Activated CD8-positive, alpha-beta memory T cell treated with anti-CD3 and anti-CD28 coated beads, Interleukin-2, amount 50 U/mL, for 48 hours (primary cell): ENCODE measurements at places on chromosomes 11 and 22.
A peak's percentile ranks its signal among the peaks of the same experiment; 100 is the strongest.

DNA sequence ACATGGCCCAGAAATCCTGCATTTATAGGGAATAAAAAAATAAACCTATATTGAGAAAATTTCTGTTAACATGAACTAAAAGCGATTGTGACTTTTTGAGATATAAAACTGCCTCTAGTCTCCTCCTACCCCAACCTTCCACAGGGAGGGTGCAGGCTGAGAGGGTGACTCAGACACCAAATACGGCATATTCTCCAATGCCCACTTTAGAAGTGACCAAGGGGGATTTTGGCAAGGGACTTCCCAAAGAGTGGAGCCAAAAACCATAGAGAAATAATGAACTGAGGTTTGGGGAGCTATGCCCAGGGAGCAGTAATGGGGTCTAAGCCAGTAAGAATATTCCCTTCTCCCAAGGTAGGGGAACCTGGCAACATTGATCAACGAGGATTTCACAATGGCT lies 124.9 kb upstream of the ZC3H12C start:
- no peak for DNase-seq

DNA sequence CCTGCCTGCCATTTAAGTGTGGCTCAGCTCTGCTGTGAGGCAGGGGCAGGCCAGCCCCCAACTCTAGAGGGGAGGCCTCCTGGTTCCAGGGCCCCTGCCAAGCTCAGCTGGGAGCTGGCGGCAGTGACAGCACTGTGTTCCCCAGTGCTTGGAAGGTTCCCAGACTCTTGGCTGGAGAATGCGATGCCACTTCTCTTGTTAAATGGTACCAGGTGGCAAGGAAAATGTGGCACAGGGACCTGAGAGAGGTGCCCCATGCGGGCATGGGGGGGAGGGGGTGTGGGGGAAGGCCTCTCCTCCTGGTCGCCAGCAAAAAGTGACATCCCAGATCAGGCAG lies 8.4 kb upstream of the TNFRSF13C start:
- DNase-seq: no peak

- no peak for DNase-seq
These were observed 78.8 kb downstream of the LINC01488 start for GRCh38 chr11:69560141-69560790.

DNA sequence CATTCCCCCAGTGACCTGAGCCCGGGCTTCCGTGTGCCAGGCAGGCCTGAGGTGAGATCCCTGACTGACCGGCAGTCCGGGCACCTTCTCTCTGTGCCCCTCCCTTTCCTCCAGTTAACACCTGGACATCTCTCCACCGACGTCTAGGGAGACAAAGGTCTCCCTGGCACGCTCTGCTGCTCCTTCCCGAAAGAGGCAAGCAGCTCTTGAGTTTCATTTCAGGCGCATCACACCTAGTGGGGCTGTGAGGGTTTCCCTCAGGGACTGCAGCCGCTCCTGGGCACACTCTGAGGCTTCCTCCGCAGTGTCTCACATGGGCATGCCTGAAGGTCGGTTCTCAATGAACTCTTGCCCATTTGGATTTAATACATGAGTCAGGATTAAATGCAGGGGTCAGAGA lies 322.7 kb downstream of the CTTN start:
- DNase-seq: no peak

- no peak for DNase-seq
These were observed 43.1 kb downstream of the LRP5 start for GRCh38 chr11:68355471-68355870.

- DNase-seq: no peak
These were observed 214.4 kb downstream of the ETS1 start for GRCh38 chr11:128372977-128373376.

- DNase-seq: no peak
These were observed 75.4 kb upstream of the SYT13 start for GRCh38 chr11:45361551-45361950.

- no peak for DNase-seq
These were observed 153.8 kb upstream of the E2F8 start for GRCh38 chr11:19394525-19395016.

GRCh38 chr11:86069408-86070101 lies 671 bp upstream of the PICALM start:
- no peak for DNase-seq

- peak; percentile 34 for DNase-seq
These were observed 458.5 kb downstream of the BRD1 start for GRCh38 chr22:49368976-49369725.

DNA sequence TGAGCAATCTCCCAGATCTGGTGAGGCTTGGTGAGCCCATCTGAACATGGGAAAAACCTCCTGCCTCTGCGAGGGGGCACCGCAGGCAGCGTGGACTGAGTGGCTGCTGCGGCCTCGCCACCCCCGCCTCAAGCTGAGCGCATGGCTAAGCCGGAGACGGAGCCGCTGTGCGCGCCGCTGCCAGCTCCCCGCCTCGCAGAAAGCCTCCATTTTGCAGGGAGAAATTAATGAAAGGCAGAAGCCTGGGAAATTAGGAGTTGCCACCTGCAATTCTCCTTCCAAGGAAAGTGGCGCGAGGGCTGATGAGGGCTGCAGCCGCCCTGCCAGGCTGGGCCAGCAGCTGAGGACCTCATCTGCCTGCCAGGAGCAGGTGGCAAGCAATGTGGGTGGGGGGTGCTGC lies 35.6 kb upstream of the TCF20 start:
- no peak for DNase-seq

DNA sequence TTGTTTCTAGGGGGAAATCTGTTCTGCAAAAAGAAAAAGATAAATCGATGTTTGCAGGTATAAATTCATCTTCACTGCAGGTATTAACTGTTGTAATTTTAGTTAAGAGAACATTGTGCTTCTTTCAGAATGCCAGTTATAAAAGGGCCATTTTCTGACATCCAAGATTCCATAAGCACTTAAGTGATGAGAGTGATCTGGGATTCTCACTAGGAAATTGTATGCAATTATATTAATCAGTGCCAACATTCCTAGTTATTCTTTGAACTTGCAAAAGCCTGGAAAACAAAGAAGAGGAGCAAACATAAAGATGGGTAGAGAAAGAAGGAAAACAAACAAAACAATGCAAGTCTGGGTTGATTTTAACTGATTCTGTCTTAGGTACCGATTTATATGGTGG lies 5.4 kb downstream of the DDI1 start:
- DNase-seq: no peak

DNA sequence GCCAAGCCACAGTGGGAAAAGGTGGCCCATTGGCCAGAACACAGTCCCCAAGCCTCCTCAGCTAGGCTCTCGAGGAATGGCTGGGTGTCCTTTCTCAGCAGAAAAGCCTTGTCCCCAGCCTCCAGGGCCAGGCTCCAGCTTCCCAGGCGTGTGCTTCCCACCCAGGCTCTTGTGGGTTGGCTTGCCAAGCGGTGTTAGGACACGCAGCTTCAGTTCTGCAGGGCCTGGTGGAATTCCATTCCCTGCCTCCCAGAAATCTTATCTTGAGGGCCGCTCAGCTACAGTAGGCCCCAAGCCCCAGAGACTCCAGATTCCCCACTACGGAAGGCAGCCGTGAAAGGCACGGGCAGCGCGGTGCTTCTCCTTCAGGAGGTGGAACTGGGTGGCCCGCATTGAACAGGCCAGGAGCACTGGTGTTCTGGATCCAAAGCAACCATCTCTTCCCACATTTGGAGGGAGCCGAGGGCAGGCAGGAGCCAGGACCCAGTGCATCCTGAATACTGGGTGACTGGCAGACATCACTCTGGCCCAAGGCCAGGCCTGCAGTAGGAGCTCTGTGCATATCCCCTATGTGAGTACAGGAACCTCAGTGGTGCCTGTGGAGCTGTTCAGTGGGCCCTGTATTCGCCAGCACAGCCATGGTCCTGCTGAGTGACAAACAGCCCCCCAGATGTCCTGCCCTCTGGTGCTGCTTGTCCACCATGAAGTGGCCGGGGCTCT lies 16.7 kb upstream of the KCNQ1OT1 start:
- no peak for DNase-seq

GRCh38 chr22:22745225-22746060 lies 101.0 kb downstream of the GGTLC2 start:
- peak; percentile 70 for DNase-seq

DNA sequence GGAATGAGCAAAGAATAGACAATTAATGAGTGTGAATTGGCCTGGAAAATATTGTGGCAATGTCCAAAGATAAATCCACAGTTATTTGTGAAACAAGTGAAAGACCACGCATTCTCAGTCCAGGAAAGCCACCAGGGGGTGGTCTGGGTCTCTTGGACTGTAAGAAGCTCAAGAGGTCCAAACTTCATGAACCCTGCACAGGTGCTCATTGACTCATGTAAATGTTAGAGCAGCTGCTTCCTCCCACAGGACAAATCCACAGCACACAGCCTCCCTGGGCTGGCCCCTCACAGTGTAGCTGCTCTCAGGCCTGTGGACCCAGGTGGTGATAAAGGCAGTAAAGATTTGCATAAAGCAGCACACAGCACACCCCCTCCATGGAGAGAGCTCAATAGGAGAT lies 114.0 kb downstream of the ZNF280B start:
- DNase-seq: no peak

- DNase-seq: no peak
These were observed 2.8 kb downstream of the RIC8A start for GRCh38 chr11:210122-210802.

DNA sequence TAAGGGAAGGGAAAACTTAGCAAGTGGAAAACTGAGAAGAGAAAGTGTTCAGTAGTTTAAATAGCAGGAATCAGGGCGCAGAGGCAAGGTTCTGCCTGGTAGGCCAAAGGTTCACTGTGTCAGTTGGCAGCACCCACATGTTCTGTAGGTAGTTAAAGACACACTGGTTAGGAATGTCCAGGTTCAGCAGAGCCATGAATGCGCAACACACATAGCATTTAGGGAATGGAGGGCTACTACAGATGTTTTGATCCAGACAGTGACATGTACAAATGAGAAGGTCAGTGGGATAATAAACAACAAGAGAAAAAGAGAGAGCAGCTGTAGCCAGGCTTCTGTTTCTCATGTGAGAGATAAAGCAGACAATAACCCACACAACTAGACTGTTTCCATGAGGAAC lies 56.2 kb upstream of the ARHGAP42 start:
- no peak for DNase-seq

DNA sequence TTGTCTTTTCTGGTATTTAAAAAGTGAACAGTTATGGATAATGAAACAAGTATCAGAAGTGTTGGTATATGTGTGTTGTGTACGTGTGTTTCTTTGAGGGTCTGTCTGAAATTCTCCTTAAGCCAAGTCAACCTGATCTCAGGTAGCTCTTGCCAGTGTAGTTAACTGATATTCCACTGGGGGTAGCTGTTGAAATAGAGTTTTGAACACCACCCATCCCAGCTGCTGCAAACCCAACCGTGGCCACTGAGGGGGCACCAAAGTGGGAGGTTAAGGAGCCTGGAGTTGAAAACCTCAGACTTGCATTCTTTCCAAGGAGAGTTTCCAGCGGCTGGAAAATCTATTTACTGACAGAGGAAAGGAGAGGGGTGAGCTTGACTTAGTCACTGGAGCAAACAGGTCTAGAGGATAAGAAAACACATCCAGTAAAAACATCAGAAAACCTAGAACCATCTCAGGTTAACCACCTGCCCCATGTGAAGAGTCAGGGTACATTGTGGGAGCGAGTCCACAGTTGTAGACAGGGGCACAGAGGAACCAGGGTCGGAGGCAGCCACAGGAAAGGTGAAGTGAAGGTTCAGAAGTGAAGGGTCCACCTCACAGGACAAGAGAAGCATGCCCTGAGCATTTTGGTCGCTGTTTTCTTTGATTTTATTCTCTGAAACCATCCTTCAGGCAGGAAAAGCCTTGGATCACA lies 8.8 kb upstream of the CUL5 start:
- DNase-seq: peak; percentile 60

GRCh38 chr11:34185926-34186841 lies 80.8 kb downstream of the NAT10 start:
- no peak for DNase-seq

- DNase-seq: no peak
These were observed 403.4 kb upstream of the B3GAT1 start for GRCh38 chr11:134815404-134815803.

DNA sequence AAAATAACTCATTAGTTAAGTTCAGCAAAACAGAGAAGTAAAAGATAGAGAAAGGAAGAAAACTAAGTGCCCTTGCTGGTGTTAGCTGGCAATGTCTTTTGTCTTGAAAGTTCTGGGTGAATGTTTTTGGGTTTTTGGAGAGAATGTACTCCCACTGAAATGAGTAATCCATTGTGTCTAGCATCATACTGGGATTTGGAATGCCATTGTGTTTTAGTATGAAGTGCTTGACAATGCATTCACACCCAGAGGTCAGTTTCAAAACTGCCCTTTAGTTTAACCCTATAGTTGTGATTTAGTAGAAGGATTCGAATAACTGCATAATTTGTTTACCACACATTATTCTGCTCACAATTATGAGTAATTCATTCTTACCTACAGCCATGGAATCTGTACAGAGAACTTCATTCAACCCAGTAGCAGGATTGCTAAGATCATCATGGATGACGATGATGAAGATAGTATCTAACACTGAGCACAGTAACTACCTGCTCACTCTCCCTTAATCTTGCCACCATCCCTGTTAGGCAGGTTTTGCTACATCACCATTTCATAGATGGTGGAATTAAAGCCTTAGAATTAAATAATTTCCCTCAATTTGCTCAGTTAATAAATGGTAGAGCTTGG lies 33.9 kb downstream of the MAML2 start:
- no peak for DNase-seq

DNA sequence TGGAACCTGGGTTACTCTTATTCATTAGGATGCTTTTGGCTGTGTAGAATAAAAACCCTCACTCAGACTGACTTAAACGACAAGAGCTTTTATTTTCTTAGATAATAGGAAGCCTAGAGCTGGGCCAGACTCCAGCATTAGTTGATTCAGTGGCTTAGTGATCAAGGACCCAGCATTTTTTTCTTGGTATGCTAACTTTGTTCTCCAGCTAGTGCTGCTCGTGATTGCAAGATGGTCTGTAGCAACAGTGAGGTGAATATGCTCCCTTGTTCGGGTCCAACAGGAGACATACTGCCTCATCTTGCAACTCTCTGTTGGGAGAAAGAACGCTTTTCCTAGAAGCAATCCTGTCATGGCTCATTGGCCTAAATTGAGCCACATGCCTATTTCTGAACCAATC lies 33.4 kb downstream of the INSC start:
- no peak for DNase-seq
